Endothelial cell (in vitro differentiated cells): ENCODE measurements at places on chromosomes 11 and 22. TPM values are rescaled to one million over a fixed set of nuclear protein-coding genes. Genes with fewer than 3 reads are reported as not detected.

DNA sequence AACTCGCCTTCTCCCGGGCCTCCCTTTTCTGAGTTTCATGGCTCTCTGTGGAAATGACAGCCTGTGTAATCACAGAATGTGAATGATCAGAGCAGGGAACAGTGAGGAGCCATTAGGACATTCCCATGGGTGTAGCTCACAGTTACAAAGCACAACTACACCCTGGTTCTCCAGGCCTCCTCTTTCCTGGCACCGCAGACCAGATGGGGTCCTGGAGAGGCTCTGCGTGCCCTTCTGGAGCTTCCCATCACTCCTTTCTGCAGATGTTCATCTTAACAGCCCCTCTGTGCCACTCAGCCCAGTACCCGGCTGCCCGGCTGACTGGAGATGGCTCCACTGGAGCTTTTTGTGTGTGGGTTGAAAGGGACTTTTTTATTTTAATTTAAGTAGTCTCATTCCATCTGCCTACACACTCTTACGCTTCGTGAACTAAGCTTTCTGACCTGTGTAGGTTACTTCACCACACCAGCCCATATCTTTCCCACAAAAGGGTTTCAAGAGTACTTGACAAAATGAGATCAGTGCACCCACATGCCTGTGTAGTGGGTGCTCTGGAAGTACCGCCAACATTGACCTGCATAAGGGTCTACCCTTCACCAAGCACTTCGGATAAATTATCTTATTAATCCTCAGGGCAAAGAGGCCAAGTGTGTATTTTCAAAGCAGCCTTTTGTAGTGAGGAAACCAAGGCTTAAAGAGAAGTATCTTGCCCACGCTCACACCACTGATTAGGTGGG lies 29.8 kb downstream of the SREBF2 start:
- no peak for DNase-seq

- DNase-seq, result no peak
Observed at GRCh38 chr11:79253280-79253679, 187.6 kb downstream of the TENM4 start.

DNA sequence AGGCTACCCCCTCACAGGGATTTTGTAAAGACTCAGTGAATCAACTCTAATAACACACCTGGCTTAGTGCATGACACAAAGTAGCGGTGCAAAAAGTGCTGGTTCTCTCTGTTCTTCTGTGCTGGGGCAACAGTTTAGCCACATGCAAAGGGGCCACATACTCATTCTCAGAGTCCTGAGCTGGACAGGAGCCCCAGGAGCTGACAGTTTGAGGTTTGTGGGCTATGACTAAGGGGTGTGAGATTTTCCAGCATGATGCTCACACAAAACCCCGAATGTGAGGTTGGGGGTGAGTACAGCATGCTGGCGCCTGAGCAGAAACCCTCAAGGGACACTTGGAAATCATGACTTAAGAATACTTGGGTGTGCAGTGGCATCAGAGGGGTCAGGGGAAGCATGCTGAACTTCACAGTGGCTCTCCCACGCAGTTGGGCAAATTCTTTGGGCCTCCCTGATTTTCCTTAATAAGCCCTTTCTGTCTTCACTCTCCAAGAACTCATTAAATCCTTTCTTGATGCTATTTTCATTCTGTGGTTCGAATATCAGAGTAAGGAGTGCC lies 31.0 kb downstream of the TMPRSS5 start:
- no peak for DNase-seq

DNA sequence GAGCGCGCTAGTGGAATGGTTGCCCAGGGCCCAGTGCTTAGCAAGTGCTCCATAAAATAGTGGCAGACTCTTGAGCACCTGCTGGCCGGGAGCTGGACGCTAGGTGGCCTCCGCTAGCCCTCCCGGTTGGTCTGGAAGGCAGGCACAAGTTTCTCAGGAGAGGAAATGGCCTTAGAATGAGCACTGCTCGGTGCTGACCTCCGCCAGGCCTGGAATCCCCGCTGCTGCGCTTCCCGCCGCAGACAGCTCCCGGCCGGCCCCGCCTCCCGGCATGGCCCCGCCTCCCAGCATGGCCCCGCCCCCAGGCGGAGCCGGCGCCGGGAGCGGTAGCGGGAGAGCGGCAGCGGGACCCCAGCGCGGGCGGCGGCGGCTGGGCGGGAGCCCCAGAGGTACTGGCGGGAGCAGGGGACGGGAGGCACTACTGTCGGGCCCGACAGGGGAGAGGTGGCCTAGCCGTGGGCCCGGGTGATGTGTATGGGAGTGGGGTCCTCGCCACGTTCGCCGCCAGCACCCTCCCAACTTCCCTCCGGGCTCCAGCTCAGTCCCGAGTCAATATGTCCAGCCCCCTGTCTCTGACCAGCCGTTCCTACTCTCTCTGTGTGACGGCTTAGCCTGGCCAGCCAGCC lies at the start of gene SIPA1:
SIPA1 (plus strand) TSS at position 308 of the 626 bp plus-strand sequence. CDS start 2,821 bp downstream, outside the sequence.
- peak; percentile 93 for DNase-seq

- DNase-seq, result no peak
Observed at GRCh38 chr11:3964056-3964455, 108.6 kb downstream of the STIM1 start.

DNA sequence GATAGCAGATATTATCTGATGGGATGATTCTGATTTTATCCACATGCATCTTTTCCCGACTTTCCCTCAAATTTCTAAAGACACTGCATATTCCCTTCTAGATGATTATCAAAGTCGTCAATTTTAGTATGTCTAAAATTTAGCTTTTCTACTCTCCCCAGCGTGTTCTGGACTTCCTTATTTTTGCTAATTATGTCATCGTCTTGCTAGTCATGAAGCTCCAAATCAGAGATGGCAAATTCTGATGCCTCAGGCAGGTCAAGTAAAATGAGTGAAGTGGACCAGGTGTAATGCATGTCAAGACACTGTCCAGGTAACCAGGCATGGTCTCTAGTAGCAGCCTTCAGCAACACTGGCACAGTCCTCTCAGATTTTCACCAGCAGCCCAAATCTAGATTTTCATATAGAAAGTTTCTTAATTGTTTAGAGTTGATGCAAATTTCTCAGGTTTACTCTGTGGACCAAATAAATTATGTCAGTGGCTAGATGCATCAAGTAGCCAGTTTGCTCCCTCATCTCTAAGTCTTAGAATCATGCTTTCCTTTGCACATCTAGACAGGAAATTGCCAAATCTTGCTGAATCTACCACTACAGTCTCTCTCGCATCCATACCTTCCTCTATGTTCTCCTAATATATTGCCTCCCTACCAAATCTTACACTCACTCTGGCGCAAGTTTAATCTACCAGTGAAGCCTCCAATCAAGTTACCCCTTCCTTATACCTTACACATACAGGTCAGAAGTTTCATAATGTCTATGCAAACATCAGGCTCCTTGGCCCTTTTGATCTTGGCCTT lies 10.6 kb downstream of the HSD17B12 start:
- DNase-seq, result no peak

DSCAML1 gene
- total RNA-seq, result 3.8 TPM

HOATZ gene
- total RNA-seq, result not detected
